Body of pancreas (tissue), 4 donors: ENCODE measurements at places on chromosomes 1 and 21.

GRCh38 chr1:239315631-239316217 is 70.6 kb upstream of the CHRM3 start:
- H3K27ac ChIP-seq = peak overlapping the region; percentile 92
- no peaks in the 10 kb centered on the region for H3K36me3 ChIP-seq
- no peak for DNase-seq
- H3K4me1 ChIP-seq = peaks cover 23% of the 10 kb centered on the region
- no peaks in the 10 kb centered on the region for H3K27me3 ChIP-seq

GRCh38 chr1:77659879-77660593 is 22.4 kb downstream of the ZZZ3 start:
- no peaks in the 10 kb centered on the region for H3K27me3 ChIP-seq
- DNase-seq = no peak
- H3K4me1 ChIP-seq = peaks cover 28% of the 10 kb centered on the region
- no peak overlapping the region for H3K4me3 ChIP-seq
- H3K27ac ChIP-seq = no peak overlapping the region

DNA sequence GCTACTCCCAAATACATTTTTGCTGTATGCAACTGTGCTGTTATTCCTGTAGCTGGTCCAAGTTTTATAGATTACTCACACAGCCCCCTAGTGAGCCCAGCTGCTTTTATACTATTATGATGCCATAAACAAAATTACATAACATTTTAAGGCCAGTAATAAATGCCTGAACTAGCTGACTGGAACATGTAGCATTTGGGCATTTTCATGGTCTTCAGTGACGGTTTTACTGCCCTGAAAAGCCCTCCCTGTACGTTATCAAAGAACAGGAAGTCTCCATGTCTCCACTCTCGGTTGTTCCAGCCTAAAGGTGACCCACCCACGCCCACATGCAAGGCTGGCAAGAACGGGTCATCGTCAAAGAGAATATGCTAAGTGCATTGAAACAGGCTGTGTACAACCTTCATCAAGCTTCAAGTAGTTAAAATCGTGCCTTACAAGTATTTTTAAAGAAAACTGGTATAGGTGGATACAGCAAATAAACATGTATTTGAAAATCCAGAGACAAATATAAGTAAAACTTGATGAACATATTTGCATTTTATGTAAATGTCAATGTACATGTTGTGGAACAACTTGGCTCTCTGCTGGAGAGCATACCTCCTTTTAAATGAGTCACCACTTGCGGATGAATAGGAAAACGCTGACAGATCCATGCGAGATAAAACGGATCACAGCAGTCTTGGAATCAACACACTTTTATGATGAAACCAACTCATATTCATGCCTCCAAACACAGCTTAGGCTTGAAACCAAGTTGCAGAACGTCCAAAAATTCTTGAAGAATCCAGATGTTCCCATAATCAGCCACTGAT is 520.5 kb downstream of the SMYD3 start:
- no peak overlapping the region for H3K4me3 ChIP-seq
- DNase-seq = no peak
- no peaks in the 10 kb centered on the region for H3K4me1 ChIP-seq
- H3K27me3 ChIP-seq = no peaks in the 10 kb centered on the region

GRCh38 chr1:47031059-47031458 is 7.6 kb downstream of the CYP4X1 start:
- no peaks in the 10 kb centered on the region for H3K27me3 ChIP-seq
- H3K27ac ChIP-seq = peak overlapping the region; percentile 37

- H3K4me1 ChIP-seq = no peaks in the 10 kb centered on the region
- no peaks in the 10 kb centered on the region for H3K27me3 ChIP-seq
- H3K27ac ChIP-seq = no peak overlapping the region
- DNase-seq = no peak
These were observed 17.5 kb upstream of the YTHDF2 start for GRCh38 chr1:28719332-28719619.

DNA sequence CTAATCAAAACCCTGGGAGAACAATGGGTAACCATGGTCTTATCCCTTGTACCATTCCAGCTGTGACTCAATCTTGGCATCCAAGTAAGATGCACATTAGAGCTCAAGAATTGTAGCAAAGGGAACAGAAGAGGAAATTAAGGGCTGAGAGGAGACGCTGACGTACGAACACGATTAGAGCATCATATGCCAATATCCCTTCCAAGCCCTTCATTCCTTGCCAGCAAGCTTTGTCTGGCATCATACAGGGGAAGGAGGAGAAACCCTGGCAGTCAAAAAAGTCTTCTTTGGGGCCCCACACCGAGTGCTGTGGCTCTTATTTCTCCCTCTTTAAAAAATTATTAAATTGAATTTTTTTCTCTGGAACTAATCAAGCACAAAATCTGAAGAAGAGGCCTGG is 120.9 kb downstream of the ASTN1 start:
- no peak for DNase-seq
- no peaks in the 10 kb centered on the region for H3K36me3 ChIP-seq
- no peak overlapping the region for H3K4me3 ChIP-seq
- no peaks in the 10 kb centered on the region for H3K4me1 ChIP-seq

DNA sequence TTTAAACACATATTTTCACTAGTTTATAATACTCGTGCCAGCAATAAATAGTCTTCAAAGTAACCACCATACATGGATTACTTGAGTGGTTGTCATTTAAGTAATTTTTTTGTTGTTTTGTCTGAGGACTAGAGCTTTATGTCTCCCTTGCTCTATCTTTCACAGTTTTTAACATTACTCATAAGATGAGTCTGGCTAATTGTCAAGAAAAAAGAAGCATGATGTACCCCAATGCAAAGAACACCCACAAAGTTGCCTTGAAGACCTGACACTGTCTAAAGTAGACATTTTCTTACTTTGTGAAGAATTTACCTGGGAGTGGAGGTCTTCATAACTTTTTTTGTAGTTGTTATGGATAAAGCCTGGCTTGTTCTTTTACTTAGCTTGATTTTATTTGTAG is 210.4 kb upstream of the BRINP3 start:
- H3K4me1 ChIP-seq = no peaks in the 10 kb centered on the region
- DNase-seq = no peak
- no peaks in the 10 kb centered on the region for H3K27me3 ChIP-seq

GRCh38 chr1:201645956-201646355 is 107.0 kb downstream of the NAV1 start:
- H3K27ac ChIP-seq = no peak overlapping the region
- H3K4me1 ChIP-seq = peaks cover 30% of the 10 kb centered on the region
- H3K27me3 ChIP-seq = no peaks in the 10 kb centered on the region
